ENCODE measurements at places on chromosomes 4 and X.

- no peak for DNase-seq
Measured at GRCh38 chrX:15214588-15214987, 55.3 kb downstream of the ASB9 start.

DNA sequence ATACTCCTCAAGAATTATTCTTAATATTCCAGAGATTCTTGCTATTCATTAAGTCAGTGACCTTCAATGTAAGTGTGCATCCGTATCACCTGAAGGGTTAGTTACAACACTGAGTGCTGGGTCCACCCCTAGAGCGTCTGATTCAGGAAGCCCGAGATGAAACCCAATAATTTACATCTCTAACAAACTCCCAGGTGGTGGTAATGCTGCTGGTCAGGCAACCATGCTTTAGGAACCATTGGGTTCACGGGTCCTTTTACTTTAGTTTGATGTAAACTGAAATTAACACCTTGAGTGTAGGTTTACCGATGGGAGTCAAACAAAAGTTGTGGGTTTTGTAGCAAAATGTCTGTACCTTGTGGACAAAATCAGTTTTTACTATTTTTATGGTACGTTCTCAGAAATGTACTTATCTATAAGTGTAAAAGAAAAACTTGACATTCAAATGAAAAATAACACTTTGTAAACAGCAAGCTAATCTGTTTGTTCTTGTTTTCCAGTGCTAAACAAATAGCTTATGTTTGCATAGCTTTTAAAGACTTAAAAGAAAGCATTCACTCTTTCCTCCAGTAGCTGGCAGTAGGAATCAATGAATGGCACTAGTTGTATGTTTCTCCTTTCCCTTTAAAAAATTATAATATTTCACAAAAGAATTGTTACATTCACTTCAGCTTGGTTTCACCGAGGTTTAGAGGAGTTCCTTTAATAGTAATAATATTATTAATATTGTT lies 32.7 kb downstream of the ACE2 start:
- DNase-seq: no peak

GRCh38 chr4:32133141-32133540 lies 1413.0 kb downstream of the PCDH7 start:
- no peak for DNase-seq

GRCh38 chr4:35966566-35966965 lies 277.7 kb downstream of the ARAP2 start:
- no peak for DNase-seq

DNA sequence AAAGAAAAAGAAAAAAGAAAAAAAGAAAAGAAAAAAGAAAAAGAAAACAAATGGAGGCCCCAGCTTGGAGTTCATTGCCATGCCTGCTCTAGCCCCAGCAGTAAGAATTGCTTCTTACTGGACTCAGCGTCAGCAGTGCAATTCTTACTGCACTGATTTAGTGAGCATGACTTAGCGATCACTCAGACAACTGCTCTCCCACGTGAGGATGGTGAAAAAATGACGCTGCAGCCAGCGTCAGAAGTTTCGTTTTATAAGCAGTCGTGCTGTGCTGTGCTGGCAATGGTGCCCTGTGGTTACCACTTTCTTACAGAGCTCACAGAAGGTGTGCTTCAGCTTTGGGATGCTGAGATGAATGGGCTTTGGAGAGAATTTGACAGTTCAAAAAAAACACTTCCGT lies 68.3 kb upstream of the DDX3X start:
- no peak for DNase-seq

DNA sequence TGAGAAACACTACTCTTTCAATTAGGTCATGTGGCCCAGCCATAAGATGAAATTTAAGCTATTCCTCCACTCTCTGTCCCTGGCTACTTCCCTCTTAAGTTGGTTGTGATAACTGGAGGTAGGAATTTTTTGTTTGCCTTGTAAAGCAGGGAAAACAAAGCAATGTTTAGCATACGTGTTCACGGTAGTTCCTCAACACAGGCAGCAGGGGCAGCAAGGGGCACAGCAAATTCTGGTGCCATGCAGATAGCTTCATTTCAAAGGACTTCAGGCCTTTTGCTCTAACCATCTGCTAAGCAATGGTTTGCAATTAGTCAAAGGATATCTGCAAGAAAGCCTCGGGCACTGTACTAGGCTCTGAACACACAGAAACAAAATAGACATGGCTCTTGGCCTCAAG lies 330.2 kb downstream of the ZIC3 start:
- DNase-seq: no peak

GRCh38 chr4:88219099-88219498 lies 60.7 kb upstream of the ABCG2 start:
- no peak for DNase-seq

DNA sequence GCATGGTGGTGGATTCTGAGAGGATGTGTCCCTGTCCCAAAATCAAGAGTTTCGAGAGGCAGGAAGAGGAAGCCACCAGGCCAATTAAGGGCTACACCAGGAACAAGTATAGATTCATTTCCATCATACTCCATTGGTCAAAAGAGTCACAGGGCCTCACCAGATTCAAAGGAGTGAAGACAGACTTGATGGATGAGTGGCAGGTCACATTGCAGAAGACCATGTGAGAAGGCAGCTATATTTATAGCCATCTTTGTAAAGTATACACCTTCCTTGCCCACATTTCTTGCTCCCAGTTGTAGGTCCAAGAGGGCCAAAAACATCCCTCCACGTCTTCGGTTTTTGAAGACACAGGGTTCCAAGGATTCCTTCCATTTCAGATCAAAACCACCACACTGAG lies 406.0 kb downstream of the BCOR start:
- no peak for DNase-seq

DNA sequence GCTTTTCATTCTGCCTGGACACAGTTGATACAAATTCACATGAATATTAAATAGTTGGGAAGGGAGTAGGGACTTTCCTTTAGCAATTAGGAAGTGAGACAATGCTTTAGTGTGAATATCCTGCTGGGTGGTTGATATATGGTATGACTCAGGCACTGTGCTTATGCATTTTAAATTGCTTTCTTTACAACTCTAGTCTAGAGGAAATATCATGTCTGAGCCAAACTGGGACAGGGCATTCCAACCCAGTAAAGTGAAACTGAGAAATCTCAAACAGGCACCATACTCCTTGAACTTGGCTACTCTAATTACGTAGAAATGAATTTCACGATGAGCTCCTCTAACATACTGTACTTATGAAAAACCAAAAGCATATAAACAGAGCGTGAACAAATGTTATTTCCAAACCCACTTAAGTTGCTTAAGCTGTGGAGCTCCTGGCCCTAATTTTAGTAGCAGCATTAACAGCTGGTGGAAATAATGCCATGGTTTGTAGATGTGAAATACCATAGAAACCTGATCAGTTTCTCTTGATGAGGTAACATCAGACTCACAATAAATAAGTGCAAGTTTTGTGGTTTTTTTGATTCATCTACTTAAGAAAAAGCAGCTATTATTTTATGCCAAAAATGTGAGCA lies 242.9 kb upstream of the GK2 start:
- DNase-seq: no peak

DNA sequence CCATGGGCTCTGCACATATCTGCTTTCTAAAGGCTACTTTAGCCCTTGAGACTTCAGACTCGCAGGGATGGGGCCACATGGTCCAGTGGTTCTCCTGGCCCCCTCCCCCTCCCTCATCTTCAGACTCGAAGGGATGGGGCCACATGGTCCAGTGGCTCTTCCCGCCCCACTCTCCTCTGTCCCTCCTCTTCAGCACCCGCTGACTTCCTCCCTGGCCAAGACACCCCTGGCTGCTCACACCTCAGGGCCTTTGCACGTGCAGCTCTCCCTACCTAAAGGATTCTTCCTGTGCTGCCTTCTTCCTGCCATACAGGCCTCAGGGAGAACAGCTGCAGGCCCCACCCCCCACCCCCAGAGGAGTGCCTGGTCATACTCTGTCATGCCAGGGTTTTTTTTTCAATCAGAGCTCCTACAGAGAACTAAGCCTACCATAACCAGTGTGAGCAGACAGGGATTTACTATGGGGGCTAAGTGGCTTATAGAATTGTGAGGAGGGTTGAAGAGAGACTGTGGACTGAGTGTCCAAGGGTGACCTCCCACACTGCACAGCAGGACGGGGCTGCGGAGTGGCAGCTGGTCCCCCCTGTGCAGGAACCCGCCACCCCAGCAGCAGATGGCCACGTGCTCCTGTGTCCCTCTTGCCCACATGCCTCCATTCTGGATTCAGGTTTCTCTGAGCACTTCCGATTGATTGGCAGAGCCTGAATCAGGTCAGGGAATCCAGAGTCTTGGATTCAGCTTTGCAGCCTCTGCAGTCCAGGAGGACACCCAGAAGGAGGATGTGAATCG lies 6.1 kb upstream of the SPON2 start:
- no peak for DNase-seq

- no peak for DNase-seq
Measured at GRCh38 chr4:153901220-153901619, 112.3 kb upstream of the SFRP2 start.

GRCh38 chr4:187070158-187070557 lies 346.5 kb upstream of the FAT1 start:
- DNase-seq: no peak

- no peak for DNase-seq
Measured at GRCh38 chr4:17168571-17168970, 270.1 kb upstream of the LDB2 start.

- no peak for DNase-seq
Measured at GRCh38 chr4:173703021-173703420, 173.0 kb upstream of the HAND2 start.

GRCh38 chrX:14712096-14712495 lies 160.8 kb downstream of the FANCB start:
- DNase-seq: no peak

DNA sequence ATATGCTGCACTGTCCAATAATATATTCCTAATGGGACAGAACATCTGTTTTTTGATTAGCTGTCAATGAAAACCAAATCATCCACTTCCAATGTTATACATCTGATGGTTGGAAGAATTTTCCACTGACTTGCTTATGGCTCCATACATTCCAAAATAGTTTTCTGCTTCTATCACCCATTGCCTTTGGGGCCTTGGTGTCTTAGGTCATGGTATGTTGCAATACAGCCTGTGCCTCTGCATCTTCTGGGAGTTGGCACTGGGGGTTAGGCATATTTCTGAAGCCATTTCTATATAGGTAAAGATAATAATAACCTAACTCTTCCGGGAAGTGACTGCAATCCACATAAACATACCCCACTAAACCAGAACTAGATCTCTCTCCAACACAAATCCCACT lies 53.2 kb upstream of the NR3C2 start:
- no peak for DNase-seq

GRCh38 chr4:123325241-123325681 lies 71.3 kb upstream of the SPRY1 start:
- no peak for DNase-seq

DNA sequence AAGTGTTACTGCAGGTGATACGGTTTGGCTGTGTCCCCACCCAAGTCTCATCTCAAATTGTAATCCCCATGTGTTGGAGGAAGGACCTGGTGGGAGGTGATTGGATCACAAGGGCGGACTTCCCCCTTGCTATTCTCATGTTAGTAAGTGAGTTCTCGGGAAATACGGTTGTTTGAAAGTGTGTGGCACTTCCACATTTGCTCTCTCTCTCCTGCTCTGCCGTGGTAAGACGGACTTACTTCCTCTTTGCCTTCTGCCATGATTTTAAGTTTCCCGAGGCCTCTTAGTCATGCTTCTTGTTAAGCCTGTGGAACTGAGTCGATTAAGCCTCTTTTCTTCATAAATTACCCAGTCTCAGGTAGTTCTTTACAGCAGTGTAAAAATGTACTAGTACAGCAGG lies 65.2 kb upstream of the SLC7A11 start:
- no peak for DNase-seq

GRCh38 chrX:9829308-9830267 lies 43.4 kb downstream of the SHROOM2 start:
- DNase-seq: no peak

GRCh38 chr4:125728568-125728967 lies 413.8 kb downstream of the FAT4 start:
- DNase-seq: no peak

GRCh38 chr4:28774344-28774743 lies 1913.7 kb downstream of the STIM2 start:
- no peak for DNase-seq

DNA sequence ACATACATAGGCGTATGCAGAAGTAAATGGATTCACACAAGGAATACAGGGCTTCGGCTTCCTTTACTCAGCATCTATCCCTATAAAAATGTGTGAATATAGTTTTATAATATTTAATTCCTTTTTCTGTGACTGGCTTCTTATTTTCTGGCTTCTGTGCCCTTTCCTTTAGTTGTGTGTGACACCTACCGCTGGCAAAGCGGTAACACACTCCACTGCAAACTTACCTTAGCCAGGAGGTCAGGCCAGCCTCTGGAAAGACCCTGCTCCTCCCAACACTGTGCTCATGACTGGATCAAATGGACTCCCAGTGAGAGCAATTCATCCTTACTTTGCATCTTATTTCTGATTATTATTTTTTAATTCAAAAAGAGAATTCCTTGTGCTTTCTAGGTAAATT lies 244.2 kb downstream of the ANK2 start:
- no peak for DNase-seq

DNA sequence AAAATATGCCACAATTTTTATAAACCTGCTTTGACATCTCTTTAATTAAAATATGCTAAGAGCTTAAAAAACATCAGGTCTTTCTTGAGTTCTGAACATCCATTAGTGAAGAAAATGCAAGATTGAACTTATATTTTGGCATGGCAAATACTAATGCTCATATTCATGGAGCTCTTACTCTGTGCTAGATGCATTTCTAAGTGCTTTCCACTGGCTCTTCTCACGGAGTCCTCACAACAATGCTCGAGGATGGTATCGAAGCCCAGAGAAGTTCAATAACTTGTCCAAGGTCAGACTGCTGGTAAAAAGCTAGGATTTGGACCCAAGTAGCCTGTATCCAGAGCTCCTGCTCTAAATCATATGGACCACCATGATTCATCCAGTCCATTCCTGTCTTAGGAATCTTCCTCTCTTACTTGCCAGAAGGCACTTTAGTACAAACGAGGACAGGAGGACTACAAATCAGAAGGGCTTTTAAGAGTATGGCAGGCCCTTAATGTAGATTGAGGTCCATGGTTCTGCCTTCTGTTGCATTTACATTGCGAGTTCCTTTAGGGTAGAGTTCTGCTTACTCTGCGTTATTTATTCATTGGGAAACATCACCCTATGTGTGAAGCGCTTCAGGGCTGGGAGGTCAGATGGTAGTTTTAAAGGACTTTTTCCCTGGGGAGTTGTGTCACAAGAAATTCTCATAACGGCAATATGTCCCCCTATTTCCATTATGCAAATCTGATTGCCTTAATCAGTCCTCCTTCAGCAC lies 199.2 kb downstream of the RASL11B start:
- no peak for DNase-seq

DNA sequence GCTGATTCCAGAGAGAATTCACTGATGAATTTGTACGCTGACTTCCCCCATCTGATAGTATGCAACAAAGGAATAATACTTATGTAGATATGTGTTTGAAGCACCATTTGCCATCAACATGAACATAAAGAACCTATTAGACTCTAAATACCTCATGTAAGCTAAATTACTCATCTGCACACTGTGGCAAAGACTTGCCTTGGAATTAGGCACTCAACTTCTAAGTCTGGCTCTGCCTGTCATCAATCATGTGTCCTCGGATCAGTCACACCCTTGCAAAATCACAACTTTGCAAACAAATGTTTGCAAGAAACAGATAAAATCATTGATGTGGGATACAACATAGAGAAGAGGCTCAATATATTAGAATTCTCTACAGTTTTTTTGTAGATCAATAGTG lies 169.9 kb upstream of the LDB2 start:
- no peak for DNase-seq
